ENCODE measurements at places on chromosomes 5 and 9.

DNA sequence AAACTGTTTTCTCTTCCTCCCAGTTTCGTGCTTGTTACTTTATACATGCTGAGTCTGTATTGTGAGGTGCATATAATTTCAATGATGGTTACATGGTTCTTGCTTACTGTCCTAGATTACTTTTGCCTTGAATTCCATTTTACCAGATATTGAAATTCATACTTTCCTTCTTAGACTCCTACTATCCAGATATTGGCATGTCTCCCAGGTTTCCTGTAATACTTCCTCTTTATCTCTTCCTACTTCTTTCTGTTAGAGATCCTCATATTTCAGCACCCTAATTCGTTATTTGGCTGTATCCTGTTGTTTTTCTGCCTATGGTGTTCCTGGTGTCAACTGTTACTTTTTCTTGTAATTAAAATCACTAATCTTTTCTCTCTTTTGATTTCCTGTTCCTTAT, 522.1 kb downstream of the CCDC171 start:
- peak; percentile 36 for DNase-seq

DNA sequence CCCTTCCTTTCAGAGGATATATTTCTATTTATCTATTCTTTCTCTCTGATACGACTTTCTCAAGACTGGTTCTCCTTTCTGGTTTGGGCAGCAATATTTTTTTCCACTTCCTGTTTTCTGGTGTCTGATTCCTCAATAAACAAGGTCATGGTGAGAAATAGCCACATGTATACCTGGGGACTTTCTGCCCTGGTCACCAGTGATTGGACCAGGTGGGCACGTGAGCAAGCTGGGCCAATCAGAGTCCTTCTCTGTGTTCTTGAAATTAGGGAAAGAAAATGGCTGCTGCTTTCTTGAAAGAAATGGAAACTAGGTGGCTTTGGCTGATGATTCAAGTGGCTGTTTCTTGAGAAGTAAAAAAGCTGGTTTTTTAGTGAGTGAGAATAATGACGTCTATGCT, 18.4 kb upstream of the GSN start:
- no peak for DNase-seq

GRCh38 chr5:100900142-100900795, 2.8 kb downstream of the ST8SIA4 start:
- DNase-seq, result no peak

DNA sequence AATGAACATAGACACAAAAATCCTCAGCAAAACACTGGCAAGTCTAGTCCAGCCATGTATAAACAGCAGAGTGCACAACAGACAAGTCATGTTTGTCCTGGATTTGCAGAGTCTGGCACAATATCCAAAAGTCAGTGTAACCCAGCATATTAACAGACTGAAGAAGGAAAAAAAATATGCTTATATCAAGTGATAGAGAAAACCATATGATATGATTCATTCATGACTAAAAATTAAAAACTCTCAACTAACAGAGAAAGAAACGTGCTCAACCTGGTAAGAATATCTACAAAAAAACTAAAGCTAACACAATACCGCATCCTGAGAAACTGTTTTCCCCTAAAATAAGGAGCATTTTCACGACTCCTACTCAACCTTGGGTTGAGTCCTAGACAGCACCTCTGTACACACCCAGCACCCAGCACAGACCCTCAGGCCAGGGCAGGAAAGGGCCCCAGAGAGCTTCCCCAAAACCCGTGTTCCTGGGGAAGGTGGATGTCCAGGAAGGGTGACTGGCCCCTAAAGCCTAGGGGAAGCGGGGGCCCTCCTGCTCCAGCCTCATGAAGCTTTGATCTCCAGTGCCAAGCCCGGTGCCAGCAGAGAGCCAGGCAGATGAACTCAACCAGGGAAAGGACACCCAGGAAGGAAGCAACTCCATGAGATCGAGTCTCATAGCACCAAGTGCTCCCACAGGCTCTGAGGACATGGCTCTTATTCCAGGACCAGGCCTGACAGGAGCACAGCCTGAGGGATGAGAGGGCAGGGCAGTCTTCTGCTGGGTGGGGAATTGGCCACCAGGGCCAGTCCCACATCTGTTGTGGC, 38.9 kb downstream of the ADAMTS2 start:
- DNase-seq, result no peak

Measured in fibroblast of skin of left quadriceps (primary cell).